Activated CD8-positive, alpha-beta memory T cell treated with anti-CD3 and anti-CD28 coated beads for 24 hours (primary cell): ENCODE measurements at places on chromosomes 3 and 15.

DNA sequence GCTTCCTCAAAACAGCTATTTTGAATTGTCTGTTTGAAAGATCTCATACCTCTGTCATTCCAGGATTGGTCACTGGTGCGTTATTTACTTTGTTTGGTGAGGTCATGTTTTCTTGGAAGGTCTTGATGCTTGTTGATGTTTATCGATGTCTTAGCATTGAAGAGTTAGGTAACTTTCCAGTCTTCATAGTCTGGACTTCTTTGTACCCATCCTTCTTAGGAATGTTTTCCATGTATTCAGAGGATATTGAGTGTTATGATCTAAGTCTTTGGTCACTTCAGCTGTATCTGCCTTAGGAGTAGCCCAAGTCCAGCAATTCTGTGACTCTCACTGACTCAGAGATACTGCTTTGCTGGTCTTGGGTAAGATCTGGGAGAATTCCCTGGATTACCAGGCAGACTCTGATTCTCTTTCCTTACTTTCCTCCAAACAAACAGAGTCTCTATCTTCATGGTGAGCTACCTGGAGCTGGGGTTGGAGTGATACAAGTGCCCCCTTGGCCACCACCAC, 398.6 kb downstream of the ZIC4 start:
- no peak for DNase-seq

GRCh38 chr15:44541282-44541958, 4.5 kb downstream of the EIF3J start:
- DNase-seq, result no peak

DNA sequence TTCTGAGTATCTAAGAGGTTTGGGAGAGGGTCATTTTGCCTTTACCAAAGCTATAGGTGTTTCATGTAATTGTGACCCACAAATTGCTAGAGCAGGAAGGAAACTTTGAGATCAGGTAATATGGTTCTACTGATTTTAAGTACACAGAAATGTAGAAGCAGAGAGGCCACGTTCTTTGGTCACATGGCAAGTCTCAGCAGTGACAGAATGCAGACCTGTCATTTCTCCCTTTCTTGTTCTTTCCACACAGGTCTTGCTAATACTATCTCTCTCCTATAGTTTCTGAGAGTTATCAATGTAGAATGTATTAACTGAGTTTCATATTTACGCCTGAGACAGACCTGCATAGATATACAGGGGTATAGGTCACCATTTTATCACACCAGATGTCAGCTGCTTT, 10.9 kb upstream of the RTP1 start:
- DNase-seq, result no peak

DNA sequence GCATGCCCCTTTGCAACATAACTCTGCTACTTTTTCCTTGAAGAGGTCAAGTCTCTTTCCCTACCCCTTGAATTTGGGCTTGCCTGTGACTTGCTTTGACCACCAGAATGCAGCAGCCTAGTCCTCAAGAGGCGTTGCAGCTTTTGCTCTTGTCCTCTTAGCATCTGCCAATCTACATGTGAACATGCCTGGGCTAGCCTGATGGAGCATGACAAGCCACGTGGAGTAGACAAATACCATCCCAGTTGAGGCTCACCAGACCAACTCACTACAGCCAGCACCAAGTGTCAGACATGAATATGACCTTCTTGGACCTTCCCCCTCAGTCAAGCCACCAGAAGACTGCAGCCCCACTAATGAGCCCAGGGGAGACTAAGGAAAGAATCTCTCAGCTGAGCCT, 32.9 kb downstream of the AMOTL2 start:
- DNase-seq, result no peak

DNA sequence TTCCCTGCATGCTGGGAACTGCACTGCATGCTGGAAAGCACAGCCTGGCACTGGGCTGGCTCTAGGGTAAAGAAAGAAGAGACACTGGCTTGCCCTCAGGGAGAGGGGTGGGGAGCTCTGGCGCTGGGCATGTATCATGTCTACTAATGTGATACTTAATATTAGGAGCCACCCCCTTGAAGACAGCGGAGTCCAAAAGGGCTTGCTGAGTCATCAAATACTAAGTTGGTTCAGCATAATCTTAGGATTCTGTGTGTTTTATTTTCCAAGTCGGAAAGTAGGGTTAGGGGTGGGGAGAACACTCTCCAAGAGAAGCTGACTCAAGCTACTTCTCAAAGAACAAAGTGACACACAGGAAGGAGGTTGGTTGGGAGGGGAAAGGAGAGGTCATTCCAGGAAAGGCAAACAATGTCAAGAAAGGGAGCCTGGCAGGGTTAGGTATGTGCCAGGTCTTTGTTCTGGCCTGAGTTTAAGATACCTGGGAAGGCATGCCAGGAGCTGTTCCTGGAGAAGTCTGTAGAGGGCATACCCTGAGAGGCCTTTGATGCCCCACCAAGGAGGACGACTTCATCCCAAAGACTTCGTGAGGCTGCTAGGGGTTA, 237.8 kb upstream of the NR2E3 start:
- no peak for DNase-seq

DNA sequence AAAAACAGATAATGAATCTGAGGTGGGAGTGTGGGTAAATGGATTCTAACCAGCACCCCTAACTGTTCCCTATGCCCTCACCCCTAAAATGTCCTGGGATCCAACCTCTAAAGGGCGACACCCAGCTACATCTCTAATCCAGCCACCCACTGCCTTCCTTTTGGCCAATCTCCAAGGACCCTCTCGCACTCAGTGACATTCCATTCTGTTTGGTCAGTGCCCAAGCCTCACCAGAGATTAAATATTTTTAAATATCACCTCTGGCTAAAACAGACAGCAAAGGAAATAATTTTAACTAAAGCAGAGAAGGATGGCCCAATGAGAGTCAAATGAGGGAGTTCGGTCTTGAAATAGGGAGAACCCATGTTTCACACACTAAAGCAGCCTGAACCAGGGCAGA, 19.9 kb upstream of the SCN10A start:
- no peak for DNase-seq

- DNase-seq, result no peak
Observed at GRCh38 chr3:21152555-21152954, 598.5 kb downstream of the ZNF385D start.

DNA sequence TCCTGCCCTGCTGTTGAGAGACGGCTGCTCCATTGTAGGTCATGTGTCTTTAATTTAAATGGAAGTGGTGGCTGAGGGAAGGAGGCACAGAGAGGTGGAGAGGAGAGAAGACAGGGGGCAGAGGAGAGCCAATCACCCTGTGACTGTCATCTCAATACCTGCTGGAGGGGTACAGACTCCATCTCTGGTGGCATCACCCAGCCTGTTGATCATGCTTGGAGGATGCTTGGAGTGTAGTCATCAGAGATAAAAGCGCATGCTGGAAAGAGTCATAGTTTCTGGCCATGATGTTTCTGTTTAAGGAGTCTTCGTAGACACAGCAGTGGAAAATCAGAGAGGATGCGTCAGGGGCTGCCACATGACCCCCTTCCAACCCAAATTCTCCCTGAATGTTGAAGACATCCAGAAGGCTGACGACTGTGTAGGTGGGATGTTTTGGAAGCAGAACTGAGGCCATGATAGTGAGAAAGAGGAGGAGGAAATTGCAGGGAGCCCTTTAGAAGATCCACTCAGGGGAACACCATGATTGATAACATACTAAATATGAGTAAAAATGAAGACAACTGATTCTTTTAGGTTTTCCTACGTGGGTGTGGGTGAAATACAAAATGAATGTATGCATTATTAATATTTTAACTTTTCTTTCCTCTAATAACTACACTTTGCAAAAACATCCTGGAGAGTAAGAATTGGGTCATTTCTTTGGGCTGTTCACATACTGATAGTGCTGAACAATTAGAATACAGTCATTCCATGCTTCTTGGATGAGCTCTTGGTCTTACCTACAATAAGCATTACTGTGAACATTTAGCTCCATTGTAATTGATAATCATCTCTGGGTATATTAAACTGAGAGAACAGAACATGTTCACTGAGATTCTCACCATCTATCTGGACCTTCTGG, 210.6 kb upstream of the ATP10A start:
- DNase-seq, result no peak

GRCh38 chr3:95781598-95781997, 1032.8 kb upstream of the EPHA6 start:
- DNase-seq, result no peak

DNA sequence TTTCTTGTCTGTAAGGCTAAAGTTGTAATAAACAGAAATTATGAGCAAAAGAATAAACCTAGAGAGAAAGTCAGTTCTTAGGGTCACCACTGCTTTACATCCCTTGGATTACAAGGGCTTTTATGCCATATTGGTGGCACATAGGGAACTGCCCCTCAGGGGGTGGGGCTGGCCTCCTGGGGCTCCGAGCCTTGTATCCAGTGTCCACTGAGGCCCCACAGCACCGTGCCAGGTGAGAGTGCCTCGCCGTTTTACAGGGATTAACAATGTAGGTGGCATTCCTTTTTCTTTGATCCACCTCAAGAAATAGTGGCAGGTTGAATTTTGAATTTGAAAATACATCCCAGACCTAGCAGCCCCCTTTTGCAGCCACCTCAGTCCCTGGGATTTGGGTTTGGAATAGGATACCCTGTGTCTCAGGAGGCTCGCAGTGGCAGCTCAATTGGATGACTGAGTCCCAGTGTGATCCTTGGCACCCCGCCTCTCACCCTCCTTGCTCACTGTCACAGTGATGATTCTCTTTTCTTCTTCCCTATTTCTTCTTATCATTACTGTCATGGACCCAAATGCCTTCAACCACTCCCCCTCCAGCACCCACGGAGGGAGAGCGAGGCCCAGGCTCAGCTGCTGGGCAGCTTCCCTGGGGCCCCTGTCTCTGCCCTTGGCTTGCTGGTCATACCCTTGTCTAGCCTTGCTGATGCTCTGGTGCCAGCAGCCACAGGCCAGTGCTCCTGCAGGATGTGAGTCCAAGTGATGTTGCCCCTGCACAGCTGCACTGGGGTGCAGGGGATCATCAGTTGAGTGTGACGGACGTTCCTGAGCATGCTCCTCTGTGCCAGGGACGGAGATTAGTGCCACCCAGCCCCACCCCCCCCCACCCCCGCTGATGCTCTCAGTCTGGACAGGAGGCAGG, 137.9 kb downstream of the DNAJB8 start:
- no peak for DNase-seq

- DNase-seq, result no peak
Observed at GRCh38 chr3:149572796-149573414, 84.9 kb downstream of the WWTR1 start.

DNA sequence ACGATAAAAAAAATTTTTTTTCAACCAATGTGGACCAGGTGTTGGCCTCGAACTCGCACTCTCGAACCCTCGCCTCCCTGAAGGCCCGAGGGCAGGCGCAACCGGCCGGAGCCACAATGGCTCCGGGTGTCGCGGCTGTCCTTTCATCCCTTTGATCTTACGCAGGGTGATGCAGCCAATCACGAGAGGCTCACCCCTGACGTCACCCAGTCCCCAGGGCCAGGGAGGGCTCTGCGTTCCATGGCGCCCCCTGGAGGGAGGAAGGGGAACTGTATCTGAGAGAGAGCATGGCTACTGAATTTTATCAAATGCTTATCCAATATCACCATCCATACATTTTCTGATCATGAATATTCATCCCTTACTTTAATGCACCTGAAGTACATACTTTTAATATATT, 15.4 kb upstream of the GMNC start:
- DNase-seq, result no peak

DNA sequence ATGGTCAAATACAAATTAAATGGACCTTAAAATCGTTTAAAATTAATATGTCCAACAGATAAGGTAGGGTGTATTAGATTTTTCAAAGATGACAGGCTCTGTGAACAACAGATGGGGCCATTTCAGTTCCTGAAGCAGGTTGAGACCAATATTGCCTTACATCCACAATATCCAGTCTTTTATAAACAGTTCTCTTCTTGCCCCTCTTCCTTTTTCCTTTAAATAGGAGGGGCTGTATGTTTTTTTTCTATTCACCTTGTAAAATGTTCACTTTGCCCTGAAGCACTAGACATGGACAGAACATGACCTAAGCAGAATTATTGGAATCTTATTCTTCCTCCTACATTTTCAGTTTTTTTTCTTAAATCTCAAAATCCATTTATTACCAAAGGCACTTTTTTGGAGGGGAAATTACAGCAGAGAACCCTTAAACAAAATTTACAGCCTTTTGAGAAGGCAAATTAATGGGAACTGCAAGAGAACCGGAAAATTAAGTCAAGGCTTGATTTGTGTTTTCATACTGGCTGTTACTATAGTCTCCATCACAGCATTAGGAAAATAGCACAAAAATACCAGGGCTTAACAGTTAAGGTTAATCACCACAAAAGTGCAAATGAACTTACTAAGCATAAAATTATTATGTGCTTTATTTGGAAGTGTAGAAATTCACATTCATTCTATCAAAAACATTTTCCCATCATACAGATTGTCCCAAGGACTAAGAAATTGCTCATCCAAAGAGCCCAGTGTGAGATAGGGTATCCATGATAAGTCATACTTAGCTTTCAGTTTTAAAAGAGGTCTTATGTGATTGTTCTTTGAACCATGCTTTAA, 55.8 kb downstream of the CMSS1 start:
- DNase-seq, result no peak

- no peak for DNase-seq
Observed at GRCh38 chr3:70982284-70982683, 601.2 kb downstream of the FOXP1 start.

GRCh38 chr15:98231696-98232440, 271.4 kb downstream of the ARRDC4 start:
- no peak for DNase-seq

GRCh38 chr3:53464424-53464823, 30.0 kb upstream of the CACNA1D start:
- DNase-seq, result no peak

GRCh38 chr15:67172172-67172571, 82.3 kb downstream of the AAGAB start:
- no peak for DNase-seq
